ENCODE measurements at places on chromosomes 11 and 22.

- DNase-seq, result peak; percentile 68
Observed at GRCh38 chr22:41833369-41834004, 582 bp downstream of the SREBF2 start.

DNA sequence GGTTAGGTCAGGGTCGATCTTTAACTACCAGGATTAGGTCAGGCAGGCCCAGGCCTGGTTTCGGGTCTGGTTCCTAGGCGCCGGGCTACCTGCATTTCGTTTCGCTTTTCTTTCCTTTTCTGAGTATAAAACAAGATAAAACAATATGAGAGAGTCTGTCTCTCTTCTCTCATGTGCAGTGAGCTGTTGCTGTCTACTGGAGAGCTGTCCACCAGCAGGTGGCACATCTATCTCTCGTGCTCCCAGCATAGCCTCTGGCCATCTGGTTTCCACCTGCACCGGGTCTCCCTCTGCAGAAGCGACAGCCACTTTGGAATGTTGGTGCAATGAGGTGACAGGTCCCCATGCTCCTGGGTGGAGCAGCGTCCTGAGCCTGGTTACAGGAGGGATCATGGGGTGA is 27.6 kb downstream of the RIBC2 start:
- peak; percentile 70 for DNase-seq

GRCh38 chr11:126418887-126419286 is 63.4 kb downstream of the ST3GAL4 start:
- DNase-seq, result no peak

DNA sequence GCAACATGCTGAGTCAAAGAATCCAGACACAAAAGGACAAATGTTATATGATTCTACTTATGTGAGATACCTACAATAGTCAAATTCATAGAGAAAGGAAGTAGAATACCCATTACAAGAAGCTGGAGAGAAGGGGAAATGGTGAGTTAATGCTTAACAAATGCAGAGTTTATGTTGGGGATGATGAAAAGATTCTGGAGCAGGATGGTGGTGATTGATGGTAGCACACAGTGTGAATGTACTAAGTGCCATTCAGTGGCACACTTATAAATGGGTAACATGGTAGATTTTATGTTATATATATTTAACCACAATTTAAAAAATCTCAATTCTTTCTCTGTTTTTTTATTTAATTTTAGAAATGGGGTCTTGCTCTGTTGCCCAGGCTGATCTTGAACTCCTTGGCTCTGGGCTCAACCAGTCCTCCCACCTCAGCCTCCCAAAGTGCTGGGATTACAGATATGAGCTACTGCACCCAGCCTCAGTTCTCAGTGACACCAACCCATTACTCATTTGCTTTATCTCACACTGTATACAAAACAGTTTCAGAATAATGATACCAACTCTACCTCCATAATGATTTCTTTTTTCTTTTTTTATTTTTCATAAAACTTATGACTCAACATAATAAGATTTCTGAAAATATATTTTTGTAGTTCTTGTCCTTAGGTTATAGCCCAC is 9.6 kb upstream of the RELA start:
- no peak for DNase-seq

- peak; percentile 78 for DNase-seq
Observed at GRCh38 chr11:43579171-43579918, 101.2 kb upstream of the HSD17B12 start.

Measured in SK-N-SH (cell line).